Nephron progenitor cell (in vitro differentiated cells): ENCODE measurements at places on chromosomes 11 and 22.

- no peak for DNase-seq
These were observed 5.7 kb downstream of the PDGFB start for GRCh38 chr22:39238966-39239505.

GRCh38 chr22:19063581-19064353 is 58.4 kb downstream of the DGCR2 start:
- DNase-seq, result no peak

- DNase-seq, result no peak
These were observed 98.6 kb upstream of the USP47 start for GRCh38 chr11:11743216-11743615.

DNA sequence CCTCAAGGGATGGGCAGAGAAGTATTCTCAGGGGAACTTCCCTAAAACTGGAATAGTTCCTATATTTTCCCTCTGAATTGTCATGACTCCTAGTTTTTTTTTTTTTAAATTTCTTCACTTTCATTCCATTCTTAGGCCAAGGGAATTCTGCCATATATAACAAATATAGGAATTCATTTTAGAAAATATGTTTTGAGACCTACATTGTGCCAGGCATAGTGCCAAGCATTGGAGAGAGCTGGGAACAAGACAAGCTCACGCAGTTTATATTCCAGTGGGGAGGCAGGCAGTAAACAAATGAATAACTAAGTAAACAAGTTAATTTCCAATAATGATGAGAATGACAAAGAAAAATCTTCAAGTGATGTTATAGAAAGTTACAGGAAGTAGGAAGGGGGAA is 2.6 kb upstream of the NPTXR start:
- no peak for DNase-seq

- DNase-seq, result no peak
These were observed 8.5 kb upstream of the PLET1 start for GRCh38 chr11:112269139-112269538.

- DNase-seq, result no peak
These were observed 3.0 kb upstream of the CHEK1 start for GRCh38 chr11:125621995-125622394.

GRCh38 chr11:128757886-128758612 is 64.2 kb downstream of the FLI1 start:
- DNase-seq, result no peak

DNA sequence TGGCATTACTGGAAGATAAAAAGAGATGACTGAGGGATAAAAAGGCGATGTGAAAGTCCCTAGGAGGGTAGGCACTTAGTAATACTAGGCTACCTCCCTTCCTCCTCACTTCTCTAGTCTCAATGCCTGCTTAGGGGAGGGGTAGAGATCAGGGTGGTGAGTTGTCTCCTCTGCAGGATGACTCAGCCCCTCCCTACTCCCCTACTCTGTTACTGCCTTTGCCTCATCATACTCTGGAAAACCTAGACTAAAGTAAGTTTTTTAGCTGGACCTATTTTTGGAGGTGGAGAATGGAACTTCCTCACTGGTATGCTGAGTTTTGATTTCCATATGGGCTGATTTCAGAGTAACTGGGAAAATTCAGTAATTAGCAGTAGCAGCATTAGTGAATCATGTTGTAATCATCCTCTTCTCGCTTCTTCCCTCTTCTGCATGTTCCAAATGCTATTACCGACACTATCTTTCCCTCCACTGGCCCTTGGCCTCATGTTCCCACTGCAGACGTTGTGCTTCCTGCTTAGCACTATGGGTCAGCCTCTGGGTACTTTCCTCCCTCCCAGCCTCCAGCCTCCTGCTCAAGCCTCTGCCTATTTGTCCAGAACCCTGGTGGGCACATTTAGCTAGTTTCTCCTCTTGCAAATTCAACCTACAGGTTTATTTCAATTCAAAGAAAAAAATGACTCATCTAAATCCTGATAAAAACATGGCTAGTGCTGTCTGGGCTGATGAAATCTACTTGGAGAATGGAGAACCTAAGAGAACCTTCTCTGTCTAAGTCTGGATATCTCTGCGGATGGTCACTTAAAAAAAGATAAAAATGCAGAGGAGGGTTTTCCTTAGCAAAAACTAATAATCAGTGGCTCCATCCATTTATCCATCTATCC is 281.7 kb downstream of the ST3GAL4 start:
- DNase-seq, result no peak

DNA sequence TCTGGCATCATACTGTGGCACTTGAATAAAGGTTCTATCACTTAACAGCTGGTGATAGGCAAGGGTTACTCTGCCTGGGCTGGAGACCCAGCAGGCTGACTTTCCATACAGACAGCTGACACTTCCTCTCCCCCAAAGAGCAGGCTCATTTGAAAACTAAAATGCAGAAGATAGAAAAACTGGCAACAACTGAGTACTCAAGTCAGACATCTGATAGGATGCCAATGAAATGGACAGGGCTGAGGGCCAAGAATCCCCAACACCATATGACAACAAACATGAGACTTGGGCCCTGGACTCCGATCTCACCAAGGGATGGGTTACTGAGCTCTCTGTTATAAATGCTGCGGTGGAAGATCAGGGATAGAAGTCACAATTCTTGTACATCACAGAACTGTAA is 237.2 kb downstream of the LRRC4C start:
- DNase-seq, result no peak

DNA sequence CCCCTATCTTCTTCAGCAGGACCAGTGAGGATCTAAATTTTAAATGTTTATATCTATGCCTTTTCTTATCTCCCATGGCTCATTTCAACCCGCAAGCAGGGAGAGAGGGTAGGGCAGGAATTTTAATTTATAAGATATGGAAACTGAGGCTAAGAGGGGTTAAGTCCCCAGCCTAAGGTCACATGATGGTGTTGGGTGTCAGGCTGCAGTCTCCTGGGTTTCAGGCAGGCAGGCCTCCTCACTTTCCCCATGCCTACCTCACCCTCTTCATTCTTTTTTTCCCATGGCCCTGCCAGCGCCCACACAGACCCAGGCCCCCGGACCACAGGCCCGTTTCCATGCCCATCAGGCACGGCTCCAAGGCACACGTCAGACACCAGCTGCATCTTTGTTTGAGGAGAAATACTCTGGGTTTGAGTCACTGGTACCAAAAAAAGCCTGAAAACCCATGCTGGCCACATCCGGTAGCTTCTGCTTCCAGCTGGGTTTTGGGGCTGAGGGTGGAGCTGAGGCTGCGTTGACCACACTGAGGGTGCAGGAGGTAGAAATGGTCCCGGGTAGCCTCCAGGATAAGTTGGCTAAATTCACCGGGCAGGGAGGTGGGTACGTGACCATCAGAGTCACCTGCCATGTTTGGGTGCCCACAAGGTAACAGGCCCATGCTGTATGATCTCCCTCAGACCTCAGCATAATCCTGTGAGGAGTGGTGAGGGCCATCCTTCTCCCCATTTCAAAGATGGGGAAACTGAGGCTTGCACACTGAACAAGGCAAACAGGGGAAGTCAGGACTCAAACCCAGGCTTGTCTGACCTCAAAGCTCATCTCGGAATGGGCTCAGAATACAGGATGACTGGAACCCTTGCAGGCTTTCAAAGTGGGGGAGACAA is 7.5 kb downstream of the CRYBB1 start:
- no peak for DNase-seq

- no peak for DNase-seq
These were observed 36.2 kb downstream of the UVRAG start for GRCh38 chr11:75851203-75851602.

DNA sequence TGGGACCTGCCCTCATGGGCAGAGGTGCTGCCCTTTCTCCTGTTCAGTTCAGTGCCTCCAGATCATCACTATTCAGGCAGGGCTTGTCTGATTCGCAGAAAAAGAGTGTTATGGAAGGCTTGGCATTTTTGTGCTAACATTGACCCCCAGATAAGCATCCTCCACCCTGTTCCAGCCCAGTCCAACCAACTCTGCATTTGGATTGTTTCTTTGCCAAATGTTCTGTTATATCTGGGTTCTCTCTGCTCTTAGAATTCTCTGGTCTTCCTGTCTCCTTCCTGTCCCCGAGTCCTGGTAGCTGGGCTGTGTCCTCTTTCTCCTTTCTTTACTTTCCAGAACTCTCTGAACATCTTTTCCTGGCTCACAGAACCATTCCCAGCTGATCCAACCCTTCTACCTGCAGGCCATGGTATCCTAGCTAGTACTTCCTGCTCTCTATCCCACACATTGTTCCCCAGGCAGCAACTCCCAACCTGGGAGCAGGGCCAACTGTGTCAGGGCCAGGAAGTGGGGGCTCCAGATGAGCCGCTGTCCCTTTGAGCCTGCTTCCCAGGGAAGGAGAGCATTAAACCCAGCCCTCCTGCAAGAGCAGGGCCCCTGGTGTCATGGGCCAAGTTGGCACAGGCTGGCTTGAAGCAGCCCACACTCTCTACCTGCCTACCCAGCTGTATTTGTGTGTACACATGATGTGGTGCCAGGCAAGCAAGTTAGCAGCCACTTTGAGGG is 280.7 kb upstream of the CADM1 start:
- no peak for DNase-seq
